ENCODE measurements at places on chromosomes 3 and 15.

DNA sequence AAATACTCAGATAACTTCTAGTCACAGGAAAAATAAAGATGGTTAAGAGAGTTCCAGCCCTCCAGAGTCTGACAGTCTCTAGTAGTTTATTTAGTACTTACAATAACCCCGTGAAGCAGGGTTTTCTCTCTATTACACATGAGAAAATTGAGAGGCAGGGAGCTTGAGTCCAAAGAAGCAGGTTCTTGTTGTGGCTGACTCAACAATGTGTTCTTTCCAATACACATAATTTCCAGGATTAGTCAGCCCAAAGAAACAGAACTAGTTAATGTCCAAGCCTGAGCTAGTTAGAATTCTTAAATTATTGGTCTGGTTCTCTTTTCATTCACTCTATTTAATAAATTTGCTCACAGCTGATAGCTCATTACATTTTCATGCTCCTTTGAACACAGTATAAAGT is 49.9 kb downstream of the ALDH1A2 start:
- DNase-seq = no peak

- no peak for DNase-seq
Measured at GRCh38 chr3:6039971-6040370, 820.9 kb upstream of the GRM7 start.

GRCh38 chr3:8980756-8981257 is 17.5 kb upstream of the RAD18 start:
- DNase-seq = no peak

DNA sequence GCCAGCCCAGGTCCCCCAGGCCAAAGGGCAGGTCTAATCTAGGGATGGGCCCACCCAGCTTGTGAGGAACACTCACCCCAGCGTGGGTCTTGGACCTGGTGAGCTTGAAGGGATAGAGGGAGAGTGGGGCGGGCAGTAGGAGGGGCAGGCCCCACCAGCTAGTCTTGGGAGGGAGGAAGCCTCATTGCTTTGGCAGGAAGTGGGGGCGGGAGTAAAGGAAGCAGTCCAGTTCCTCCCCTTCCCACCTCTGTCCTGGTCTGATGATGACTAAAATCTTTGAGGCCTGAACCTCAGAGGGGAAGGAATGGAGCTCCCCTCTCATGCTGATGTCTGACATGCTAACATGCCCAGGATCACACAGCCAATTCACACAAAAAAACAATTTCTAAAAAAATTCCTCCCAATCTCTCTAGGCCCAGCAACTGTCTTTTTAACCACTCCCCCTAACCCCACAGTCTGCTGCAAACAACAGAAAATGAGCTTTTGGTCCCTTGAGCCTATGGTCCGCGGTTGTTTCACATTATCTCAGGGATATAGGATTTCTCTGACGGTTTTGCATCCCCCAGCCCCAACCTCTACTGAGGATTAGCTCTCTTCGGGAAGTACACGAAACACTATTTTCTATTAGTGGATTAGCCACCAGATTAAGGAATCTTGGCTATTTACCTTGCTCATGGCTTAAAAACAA is 30.7 kb upstream of the DUSP7 start:
- DNase-seq = no peak

- DNase-seq = no peak
Measured at GRCh38 chr3:114168150-114168549, 10.7 kb downstream of the DRD3 start.

Measured in GM12864 (cell line).